ENCODE measurements at places on chromosomes 1 and 21. TPM values are rescaled to one million over a fixed set of nuclear protein-coding genes. Genes with fewer than 3 reads are reported as not detected.
A peak's percentile ranks its signal among the peaks of the same experiment; 100 is the strongest.

Gene FAM72D
- 11.6 TPM for total RNA-seq

Gene SERTAD4
- total RNA-seq = not detected

GRCh38 chr1:94305704-94306103, 68.3 kb upstream of the ARHGAP29 start:
- no peaks in the 10 kb centered on the region for H3K36me3 ChIP-seq
- no peak overlapping the region for H3K4me3 ChIP-seq
- H3K27ac ChIP-seq = no peak overlapping the region
- H3K4me1 ChIP-seq = no peaks in the 10 kb centered on the region

Gene TAS1R1
- not detected for total RNA-seq

GRCh38 chr1:225877580-225877979, 4.6 kb downstream of the TMEM63A start:
- no peaks in the 10 kb centered on the region for H3K27me3 ChIP-seq
- H3K36me3 ChIP-seq = peaks cover 29% of the 10 kb centered on the region
- peaks cover 52% of the 10 kb centered on the region for H3K4me1 ChIP-seq
- H3K27ac ChIP-seq = peak overlapping the region; percentile 71
- no peak for DNase-seq
- H3K4me3 ChIP-seq = no peak overlapping the region

Gene SYT6
- total RNA-seq = not detected

GRCh38 chr1:72066431-72066830, 215.9 kb downstream of the NEGR1 start:
- H3K27me3 ChIP-seq = no peaks in the 10 kb centered on the region
- H3K4me1 ChIP-seq = no peaks in the 10 kb centered on the region
- H3K36me3 ChIP-seq = no peaks in the 10 kb centered on the region
- H3K4me3 ChIP-seq = no peak overlapping the region
- no peak overlapping the region for H3K27ac ChIP-seq

Gene CASZ1
- 11.5 TPM for total RNA-seq

DNA sequence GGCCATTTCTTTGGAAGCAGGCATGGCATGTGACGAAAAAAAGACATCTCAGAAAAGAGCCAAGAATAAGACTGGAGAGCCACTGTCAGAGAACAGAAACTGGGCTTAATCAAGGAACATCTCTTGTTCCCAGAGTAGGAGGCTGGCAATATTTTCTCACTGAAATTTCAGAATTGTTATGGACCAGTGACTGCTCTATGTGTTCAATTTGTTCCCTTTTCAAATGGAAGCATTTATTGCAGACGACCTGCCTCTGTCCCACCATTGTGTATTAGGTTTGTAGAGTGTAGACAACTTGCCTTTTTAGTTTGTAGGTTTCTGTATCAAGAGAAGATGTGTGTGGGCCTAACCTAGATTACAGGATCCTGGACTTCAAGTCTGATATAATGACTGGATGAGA, 18.7 kb downstream of the PSMG1 start:
- no peak for DNase-seq
- H3K36me3 ChIP-seq = peaks cover 8% of the 10 kb centered on the region
- H3K27ac ChIP-seq = no peak overlapping the region
- peaks cover 2% of the 10 kb centered on the region for H3K4me1 ChIP-seq
- H3K27me3 ChIP-seq = peaks cover 2% of the 10 kb centered on the region

Gene HTR6
- not detected for total RNA-seq
